ENCODE measurements at places on chromosomes 5 and 9.

DNA sequence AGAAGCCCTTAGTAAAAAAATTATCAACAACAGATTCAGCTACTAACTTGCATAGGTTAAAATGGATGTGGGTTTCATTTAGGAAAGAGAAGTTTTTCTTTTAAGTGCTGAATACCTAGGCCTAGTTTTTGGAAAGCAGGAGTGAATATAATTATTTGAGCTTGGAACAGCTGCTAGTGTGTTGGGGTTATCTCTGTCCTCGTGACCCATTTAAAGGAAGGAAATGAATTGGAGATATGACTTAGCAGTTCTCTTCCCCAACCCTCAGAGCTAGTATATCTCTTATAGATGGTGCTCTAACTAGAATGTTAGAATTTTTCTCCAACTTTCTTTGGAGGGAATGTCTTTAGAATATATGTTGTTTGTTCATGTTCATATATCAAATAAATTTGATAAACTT lies 38.6 kb downstream of the ZNF366 start:
- no peak for DNase-seq

- no peak for DNase-seq
These were observed 7.7 kb upstream of the VAV2 start for GRCh38 chr9:133999851-134000265.

- DNase-seq, result no peak
These were observed 23.3 kb downstream of the AK8 start for GRCh38 chr9:132854832-132855231.

DNA sequence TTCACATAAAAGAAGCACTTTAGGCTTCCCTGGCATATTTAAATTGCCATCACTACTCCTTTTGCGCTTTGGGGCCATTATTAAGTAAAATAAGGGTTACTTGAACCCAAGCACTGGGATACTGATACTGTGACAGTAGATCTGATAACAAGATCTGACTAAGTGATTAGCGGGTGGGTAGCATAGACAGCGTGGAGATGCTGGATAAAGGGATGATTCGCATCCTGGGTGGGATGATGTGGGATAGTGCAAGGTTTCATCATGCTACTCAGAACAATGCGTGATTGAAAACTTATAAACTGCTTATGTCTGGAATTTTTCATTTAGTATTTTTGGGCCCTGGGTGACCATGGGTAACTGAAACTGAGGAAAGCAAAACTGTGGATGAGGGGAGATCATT lies 75.1 kb downstream of the PTTG1 start:
- no peak for DNase-seq

DNA sequence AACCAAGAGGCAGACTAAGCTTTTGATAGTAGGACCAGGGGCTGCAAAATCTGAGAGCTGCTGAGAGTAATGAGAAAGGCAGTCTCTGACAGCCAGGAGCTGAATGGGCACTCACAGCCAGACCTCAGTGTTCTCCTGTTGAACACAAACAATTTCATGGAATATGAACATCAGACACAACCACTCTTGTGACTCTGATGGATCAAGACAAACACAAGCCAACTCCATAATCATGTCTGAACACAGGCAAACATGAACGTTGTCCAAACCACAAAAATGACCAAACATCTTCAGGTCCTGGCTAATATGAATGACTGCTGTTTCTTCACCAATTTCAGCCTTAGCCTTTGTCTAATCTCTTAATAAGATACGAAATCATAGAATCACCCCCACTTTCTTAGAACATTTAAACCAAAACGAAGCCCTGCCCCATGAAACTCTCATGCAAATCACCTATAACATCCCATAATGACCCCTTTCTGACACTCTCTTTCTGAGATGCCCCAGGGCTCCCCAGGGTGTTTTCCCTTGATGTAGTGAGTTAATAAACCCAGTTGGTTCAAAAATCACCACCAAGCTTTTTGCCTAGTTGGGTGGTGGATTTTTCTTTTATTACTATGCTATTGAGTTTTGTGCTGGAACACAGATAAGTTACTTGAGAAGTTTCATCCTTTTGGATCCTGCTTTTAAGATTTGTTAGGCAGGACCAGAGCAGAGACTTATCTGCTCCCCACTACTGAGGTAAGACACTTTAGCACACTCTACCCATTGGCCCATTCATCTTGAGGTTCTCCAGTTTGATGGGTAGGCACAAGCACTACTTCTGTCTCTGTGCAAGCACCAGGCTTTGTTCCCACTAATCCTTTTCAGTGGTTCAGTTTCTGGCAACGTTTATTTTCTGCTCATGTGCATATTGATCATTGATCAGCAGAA lies 5.9 kb upstream of the ERAP2 start:
- DNase-seq, result no peak

DNA sequence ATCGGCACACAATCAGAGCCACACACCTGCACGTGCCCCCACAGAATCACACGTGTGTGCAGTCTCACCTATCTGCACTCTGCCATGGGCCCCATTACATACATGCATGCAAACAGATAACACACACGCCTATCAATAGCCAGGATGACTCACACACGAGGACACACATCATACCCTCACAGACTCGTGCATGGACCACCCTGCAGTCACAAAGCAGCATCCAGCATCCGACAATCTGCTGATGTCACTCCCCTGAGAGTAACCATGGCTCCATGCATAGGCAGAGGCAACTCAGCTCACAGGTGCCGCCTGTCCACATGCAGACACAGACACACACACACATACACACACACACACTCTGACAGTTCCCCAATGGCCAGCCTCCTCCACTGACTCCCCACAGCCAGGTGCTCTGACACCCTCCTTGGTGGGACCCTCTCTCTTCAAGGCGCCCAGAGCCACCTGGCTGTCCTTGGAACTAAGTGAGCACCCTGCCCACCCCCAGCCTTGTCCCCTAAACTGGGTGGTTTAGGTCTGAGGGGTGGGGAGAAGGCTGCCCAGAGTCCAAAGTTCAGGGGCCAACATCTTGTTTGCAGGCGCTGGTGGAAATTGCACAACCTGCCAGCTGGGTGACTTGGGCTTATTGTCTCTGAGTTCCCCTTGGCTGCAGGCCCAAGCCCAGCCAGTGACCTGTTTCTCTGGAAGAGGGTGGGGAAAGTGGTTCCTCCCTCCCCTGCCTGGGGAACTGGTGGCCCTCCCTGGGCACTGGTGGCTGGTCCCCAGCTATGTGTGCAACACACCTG lies 34.6 kb upstream of the NEK6 start:
- DNase-seq, result no peak

GRCh38 chr9:7523426-7524043 lies 276.0 kb downstream of the DMAC1 start:
- no peak for DNase-seq

DNA sequence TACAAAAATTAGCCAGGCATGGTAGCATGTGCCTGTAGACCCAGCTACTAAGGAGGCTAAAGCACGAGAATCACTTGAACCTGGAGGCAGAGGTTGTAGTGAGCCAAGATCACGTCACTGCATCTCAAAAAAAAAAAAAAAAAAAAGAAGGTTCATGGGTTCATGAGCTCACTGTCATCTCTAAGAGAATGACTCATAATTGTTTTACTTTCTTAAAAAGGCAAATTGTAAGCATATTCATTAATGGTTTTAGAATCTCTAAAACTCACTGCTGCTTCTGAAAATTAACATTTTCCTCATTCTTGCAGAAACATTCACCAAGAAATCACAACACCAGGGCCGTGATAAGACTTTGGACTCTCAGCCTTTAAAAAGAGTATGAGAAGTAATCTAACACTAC lies 103.6 kb downstream of the GNA14 start:
- no peak for DNase-seq

DNA sequence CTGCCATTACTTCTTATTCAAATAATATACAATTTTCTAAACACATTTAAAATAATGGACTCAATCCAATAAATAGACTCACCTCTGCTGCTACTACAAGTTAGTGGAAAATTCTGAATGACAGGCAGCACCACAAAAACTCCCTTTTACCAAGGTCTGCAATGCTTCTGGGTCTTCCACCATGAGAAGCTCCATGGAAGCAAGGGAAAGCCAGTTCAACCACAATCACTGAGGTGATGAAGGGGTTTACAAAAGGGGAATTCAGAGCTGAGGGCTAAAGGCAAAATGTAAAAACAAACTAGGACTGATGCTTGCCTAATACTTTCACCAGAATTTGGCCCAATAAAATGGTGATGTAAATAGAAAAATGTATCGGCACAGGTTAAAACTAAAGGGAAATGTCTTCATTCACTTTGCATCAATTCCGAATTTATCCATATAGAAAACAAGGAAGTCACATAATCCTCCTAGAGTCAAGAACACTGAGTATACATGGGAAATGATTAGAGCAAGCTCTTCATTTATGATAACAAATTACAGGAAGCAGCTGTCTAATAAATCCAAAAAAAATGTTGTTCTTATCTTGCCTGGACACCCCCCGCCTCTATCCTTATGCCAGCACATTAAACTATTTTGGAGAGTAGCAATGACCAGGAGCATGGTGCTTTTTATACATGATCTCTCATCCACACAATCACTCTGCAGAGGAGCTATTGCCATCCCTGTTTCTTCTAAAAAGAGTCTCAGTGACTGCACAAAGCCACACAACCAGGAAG lies 66.3 kb upstream of the NFIB start:
- no peak for DNase-seq

DNA sequence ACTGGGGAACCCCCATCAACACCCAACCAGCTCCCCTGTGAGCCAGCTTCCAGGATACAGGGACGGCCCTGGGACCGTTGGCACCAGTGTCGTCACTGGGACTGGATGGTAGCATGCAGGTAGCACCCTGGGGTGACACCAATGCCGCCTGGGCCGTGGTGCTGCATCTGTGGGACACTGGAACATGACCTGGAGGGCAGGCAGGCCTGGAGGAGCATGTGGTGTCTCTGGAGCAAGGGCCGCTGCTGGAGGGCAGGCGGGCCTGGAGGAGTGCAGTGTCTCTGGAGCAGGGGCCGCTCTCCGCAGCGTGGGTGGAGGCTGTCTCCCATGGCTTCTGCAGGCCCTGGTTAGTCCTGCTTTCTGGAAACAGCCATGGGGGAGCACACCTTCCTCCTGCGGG lies 13.1 kb downstream of the LPCAT1 start:
- DNase-seq, result no peak

GRCh38 chr5:88552426-88552825 lies 283.8 kb upstream of the TMEM161B start:
- no peak for DNase-seq

- no peak for DNase-seq
These were observed 166.6 kb downstream of the AP3B1 start for GRCh38 chr5:78127875-78128274.

- DNase-seq, result no peak
These were observed 781.2 kb downstream of the MTRR start for GRCh38 chr5:8650186-8650585.

DNA sequence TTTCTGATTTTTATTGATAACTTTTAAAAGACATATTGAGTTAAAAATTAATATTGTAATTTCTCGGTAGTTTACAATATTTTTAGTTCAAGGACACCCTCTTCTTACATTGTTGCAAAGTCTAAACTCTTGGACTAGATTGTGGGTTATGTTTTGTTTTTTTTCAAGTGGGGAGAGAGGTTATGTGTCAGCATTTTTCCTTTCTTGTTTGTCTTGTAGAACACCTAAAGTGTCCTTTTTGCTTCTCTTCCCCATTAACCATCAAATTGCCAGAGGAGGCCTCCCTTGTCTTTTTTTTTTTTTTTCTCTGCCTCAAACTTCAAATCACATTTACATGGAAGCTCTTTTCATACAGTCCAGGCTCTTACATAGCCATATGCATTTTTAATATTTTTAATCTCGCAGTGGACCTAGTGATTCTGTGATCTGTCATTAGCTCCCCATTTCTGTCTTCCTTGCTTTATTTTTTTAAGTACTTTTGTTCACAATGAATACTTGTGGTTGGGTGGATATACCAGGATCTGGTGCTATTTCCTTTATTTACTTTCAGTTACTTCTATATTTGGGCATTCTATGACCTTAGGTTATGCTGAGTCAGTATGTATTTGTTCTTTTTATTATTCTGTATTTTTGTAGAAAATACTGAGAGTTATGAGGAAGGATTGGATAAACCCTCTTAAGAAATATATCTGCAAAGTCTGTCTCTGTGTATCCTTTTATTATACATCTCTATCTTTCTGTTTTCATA lies 2280.6 kb upstream of the ACO1 start:
- DNase-seq, result no peak

DNA sequence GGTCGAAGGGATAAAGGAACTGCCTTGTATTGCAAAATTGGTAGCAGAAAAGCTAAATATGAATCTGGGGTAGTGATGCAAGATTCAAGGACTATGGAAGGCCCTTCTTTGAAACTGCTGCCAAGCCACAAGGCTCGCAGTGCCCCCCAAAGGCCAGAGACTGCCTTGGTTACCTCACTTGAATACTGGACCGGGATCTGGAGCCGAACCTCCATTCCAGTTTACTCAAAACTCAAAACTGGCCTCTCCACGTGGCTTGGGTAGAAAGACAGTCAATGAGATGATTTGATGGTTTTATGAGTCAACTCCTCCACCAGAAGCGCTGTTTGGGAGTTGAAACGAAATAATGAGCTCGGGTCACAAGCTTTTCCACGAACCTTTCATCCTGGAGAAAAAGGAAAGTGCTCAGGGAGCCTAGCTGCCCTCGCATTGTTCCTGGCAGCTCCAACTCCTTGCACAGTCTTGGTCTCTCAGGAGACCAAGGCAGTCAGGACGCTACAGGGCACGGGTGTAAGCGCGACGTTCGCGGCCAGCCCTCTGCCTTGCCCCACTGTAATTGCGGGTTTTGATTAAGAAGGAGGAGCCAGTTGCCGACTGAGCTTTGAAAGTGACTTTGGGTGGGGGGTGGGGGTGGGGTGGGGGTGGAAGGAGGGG lies 2.8 kb downstream of the ST8SIA4 start:
- no peak for DNase-seq

DNA sequence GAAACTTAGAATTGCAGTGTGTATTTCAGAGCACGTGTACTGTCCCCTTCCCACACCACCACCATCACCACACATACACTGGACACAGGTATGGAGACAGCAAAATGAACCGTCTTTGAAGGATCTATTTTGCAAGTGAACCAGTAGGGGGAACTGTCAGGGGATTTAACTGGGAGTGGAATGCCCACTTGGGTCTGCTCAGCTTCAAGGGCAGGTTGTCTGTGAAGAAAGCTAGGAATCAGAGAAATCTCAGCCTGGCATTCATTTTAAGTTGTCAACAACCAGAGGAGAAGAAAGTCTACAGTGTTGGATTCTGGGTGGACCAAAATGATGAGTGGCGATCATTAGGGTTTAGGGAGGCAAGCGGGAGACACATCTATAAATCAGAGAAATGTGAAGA lies 147.0 kb downstream of the DCP2 start:
- no peak for DNase-seq

- no peak for DNase-seq
These were observed 72.8 kb downstream of the STARD4 start for GRCh38 chr5:111439473-111440075.

GRCh38 chr5:95619514-95620029 lies 315 bp upstream of the GPR150 start:
- no peak for DNase-seq

DNA sequence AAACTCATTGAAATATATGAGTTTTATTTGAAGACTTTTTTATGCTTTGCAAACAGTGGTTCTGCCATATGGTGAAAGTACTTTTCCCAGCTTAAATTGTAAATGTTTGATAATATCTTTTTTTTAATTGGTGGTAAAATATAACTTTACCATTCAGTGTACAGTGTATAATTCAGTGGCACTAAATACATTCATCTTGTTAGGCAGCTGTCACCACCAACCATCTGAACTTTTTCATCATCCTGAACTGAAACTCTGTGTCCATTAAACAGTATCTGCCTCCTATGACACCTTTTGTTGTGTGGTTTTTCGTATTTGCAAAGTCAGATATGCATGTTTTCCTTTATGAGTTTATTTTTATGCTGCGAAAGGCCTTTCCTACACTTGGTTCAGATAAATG lies 45.1 kb downstream of the FBXO38 start:
- no peak for DNase-seq

GRCh38 chr9:133023117-133023890 lies 7.5 kb upstream of the GTF3C5 start:
- DNase-seq, result no peak

Measured in activated T-helper 1 cell treated with Interleukin-2 at 50 U/mL for 16 hours (primary cell).